ENCODE measurements at places on chromosomes 1 and 21.

GRCh38 chr1:18950401-18951026, 6.0 kb downstream of the IFFO2 start:
- no peak for DNase-seq

DNA sequence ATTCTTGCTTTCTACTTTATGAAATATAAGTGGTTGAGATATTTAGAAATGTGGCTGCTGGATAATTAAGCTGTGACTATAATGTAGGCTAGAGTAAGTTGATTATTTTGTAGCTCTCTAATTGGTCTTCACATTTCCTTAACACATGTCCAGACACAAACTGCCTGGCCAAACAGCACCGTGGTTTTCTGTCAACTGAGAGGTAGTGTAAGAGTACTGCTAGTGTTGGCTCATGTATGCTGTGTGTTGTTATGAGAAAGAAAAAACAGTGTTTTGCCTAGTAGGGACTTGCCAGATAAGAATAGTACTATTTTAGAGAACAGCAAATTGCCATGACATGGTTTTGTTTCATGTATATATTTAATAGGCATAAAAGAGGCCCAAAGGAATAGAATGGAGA, 37.1 kb downstream of the TMED5 start:
- peak; percentile 14 for DNase-seq

DNA sequence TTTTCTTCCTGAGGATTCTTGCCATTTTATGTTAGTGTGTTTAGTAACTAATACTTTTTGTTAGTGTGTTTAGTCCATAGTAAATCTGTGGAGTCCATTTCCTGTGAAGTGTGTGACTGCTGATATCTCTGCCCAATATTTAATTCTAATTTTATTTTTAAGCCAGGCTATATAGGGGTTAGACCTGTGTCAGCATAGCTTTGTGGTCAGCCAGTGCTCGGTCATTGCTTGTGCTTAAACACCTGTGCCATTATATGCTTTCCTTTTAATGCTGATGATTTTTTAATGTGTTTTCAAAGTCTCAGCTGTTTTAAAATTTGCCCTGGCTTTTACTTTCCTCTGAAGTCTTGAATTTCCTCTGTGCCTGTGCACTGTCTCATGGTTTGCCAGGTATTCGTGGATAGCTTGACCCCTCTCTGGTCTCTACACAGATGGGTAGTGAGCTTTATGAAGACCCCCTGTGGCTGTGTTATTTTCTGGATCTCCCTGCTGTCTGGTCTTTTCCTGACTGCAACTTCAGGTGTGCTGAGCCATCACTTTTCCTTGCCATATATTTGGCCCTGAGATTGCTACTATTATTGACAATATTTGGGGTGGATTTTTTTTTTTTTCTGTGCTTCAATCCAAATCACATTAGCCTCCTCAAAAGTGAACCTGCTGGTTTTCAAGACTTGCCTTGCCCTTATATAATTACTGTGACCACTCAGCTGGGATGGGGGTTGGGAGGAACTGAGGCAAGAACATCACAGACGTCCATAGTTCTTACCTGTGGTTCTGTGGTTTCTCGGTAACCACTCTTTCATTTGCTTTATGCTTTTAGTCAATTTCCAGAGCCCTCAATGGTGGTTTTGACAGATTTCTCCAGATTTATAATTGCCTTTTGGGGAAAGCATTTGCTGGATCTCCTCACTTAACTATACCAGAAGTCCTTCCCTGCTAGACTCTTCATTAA, 59.6 kb downstream of the RPS6KC1 start:
- no peak for DNase-seq

- peak; percentile 66 for DNase-seq
Observed at GRCh38 chr1:160637821-160638539, 8.9 kb downstream of the SLAMF1 start.

- DNase-seq, result no peak
Observed at GRCh38 chr1:192756314-192756713, 52.5 kb upstream of the RGS2 start.
